Fibroblast of the aortic adventitia (primary cell): ENCODE measurements at places on chromosomes 6 and 20.

- no peak for DNase-seq
These were observed 34.2 kb downstream of the LRFN2 start for GRCh38 chr6:40552941-40553340.

DNA sequence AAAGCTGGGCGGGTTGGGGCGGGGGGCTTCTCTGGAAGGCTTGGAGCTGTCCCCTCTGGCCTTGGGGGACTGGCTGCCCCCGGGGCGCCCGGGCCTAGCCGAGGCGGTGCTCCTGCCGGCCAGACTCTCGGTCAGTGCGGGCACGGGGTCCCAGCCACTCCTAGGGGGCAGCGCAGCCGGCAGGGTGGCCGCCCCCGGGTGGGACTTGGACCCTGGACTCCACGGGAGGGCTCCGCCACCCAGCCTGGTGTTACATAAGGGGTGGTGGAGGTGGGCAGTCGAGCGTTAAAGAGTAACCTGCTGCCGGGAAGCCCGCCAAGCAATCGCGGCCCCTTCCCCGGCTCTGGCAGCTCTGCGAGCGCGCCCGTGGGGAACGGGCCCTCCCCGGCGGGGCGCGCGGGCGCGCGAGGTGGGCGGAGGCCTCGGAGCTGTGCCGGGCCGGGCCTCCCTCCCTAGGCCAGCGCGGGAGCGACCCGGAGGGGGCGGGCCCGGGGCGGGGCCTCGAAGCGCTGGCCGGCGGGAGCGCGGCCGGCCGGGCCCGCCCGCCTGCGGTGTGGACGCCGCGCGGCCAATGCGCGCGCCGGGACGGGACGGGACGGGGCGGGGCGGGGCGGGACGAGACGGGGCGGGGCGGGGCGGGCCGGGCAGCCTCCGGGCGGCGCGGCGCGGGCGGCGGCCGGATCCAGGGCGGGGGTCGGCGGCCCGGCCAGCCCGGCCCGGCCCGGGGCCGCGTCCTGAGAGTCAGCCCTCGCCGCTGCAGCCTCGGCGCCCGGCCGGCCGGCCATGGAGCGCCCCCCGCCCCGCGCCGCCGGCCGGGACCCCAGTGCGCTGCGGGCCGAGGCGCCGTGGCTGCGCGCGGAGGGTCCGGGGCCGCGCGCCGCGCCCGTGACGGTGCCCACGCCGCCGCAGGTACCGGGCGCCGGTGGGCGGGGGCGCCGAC is at the start of gene SLC2A4RG:
SLC2A4RG (plus strand) TSS at position 647 of the 940 bp plus-strand sequence; CDS start at position 784, 137 bp downstream.
- peak; percentile 59 for DNase-seq

DNA sequence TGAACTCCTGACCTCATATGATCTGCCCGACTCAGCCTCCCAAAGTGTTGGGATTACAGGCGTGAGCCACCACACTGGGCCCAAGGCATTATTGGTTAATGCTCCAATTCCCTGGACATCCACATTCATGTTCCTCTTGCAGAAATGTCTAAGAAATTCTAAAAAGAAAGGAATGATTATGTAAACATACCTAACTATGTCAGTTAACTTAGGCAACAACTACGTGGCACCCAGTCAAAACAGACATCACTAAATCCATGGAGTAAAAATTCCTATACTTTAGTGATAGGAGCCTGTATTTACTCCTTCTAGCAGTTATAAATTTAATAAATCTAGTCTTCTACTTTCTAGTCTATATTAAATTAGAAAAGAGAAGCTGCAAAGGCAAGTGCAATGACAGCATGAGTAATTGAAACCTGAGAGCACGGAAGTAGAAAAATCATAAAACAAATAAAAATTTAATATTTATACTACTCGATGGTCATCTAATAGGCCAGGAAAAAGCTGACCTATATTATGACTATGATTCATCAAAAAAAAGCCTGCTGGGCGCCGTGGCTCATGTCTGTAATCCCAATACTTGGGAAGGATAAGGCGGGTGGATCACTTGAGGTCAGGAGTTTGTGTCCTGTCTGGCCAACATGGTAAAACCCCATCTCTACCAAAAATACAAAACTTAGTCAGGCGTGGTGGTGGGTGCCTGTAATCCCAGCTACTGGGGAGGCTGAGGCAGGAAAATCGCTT is 4.2 kb downstream of the AHI1 start:
- DNase-seq, result no peak

GRCh38 chr6:93416571-93417420 is 2.6 kb downstream of the EPHA7 start:
- peak; percentile 12 for DNase-seq

DNA sequence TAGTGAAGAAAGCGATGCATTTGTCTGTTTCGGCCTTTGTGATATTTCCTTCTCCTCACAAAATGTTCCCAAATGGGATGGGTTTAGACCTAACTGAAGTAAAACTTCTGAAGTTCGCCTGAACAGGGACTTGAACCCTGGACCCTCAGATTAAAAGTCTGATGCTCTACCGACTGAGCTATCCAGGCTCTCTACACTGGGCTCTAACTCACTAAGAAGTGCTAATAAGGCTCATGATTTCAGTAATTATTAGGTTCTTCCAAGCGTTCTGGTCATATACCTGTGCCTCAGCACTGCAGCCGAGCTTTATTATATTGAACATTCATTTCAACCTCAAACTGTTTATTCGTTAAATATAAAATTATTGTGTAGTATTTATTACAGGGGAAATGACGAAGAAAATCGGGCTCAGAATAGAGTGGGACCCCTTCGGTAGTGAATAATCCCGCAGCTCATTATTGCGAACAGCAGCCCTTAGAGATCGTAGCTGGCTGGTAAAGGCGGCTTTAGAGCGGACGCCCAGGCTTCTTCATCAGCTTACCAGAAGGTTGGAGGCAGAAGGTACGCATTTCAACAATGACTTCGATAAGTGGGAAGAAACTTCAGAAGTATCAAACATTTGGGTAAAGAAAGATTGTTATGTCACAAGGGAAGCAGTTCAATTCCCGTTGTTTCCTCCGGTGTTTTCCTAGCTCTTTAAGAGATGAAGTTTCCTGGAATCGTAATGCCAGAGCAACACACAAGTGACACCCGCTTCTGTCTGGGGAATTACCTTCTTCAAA is 119.0 kb upstream of the ZNF184 start:
- peak; percentile 35 for DNase-seq

- no peak for DNase-seq
These were observed 5.2 kb upstream of the BTN3A2 start for GRCh38 chr6:26359765-26360164.

- DNase-seq, result no peak
These were observed 49.5 kb downstream of the TRIM38 start for GRCh38 chr6:26012061-26012460.

- DNase-seq, result peak; percentile 62
These were observed 16.1 kb downstream of the FGD2 start for GRCh38 chr6:37021356-37022129.

DNA sequence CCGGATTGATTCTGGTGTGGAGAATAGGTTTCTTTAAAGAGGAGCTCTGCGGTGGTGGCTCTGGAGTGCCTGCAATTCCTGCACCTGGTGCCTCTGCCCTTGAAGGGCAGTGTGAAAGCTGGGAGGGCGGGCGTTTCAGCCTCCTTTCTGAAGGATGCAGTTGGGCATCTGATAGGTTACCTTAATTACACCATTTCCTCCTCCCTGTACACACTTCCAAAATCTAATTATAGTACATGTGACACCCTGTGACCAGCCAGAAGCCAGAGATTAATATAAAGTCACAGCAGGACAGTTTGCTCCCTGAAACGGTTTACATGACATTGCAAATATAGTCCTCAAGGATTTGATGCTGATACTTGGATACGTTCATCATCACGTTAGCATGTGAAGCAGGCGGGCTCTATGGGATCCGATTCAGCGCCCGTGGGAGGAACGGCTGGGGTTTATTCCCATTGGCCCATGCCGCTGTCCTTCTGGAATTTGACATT is 548.2 kb downstream of the QKI start:
- DNase-seq, result no peak

DNA sequence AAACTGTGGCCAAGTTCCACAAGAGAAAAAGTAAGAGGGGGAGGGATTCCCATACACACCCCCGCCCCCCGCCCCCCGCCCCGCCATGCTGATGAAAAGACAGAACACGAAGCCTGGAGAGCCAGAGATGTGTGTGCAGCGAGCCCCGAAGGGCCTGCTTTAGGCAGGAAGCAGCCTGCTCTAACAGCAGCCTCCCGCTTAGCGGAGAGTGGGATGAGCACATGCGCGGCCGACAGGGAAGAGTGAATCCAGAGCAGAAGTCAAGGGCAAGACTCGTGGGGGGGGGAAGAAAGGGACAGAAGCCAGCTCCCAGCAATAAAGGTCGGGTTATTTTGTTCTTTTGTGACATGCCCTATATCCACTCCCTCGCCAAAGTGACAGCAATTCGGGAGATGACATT is 67.2 kb upstream of the PTGIS start:
- no peak for DNase-seq

DNA sequence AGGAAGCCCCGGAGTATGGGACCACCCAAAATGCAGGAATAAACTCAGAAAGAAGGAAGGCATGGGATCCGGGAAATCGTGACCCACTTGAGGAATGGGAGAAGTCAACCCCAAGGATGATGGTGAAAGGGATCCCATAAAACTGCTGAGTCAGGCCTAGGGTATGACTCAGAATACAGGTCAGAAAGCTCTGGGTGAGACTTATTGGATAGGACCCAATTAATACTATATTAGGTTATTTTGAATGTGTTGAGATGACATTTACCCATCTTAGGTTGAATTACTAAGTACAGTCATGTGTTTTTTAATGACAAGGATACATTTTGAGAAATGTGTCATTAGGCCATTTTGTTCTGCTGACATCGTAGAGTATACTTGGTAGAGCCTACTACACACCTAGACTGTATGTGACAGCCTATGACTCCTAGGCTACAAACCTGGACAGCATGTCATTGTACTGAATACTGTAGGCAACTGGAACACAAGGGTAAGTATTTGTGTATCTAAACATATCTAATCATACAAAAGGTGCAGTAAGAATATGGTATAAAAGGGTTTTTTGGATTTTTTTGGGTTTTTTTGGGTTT is 17.1 kb upstream of the HIVEP1 start:
- no peak for DNase-seq

- DNase-seq, result no peak
These were observed 31.7 kb downstream of the CST2 start for GRCh38 chr20:23794841-23795240.

GRCh38 chr20:63895202-63895951 is 451 bp downstream of the DNAJC5 start:
- no peak for DNase-seq

DNA sequence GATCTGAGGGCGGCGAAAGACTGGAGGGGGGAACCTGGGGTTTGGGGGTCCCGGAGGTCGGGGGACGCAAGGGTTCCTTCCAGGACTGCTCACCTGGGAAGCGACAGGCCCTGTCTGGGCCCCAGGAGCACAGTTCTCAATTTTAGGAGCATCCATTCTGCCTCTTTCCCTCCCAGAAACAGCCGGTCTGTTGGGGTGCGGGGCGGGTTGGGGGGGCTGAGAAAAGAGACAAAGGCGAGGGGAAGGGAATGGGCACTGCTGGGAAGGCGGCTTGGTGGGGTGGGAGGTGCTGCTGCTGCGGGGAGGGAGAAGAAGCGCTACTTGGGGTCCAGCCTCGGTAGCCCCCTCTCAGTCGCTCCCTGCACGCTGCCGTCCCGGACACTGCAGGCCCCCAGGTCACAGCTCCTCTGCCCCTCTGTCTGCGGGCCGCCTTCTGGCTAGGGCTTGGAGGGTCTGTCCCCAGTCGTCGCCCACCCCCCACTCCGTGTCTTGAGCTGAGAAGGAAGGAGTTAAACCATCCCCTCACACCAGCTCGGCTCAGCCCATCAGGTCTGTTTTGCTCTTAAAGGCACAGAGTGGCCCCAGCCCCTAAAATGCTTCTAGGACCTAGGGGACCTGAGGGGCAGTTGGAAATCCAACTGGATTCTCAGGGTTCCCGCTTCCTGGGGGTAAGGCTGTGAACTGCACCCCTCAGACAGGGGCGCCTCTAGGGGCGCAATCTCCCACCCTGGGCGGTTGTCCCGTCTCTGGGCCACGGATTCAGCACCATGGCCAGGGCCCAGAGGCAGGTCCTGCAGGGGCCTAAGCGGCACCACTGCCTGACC is 690 bp downstream of the GDAP1L1 start:
- DNase-seq, result peak; percentile 21

DNA sequence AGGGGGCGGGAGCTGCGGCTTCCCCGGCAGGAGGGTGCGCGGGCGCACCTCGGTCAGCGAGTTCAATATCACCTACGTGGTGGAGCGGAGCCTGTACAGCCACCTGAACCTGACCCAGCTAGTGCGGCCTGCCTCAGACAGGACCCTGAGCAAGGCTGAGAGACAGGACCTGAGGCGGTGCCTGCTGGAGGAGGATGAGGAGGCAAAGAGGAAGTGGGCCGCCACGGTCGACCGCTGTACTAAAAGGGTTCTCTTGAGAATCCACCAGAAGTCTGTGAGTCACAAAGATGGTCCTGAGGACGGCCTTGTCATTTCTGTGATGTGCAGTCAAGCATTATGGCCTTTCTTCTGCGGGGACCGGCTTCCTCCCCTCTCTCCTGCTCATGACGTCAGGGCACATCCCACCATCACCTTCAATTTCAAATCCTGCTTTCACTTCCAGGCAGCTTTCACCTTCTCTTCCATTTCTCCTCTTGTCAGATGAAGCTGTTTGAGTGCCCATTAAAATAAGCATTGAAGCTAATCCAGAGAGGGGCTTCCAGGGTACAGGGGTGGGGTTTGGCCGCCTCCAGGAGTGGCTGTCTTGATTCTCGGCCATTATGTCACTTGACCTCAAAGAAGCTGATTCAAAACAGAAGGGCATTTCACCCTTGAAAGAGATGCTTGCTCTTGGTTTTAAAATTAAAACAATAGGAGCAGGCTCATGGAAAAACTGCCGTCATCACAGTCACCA is 177.6 kb downstream of the SASH1 start:
- no peak for DNase-seq

DNA sequence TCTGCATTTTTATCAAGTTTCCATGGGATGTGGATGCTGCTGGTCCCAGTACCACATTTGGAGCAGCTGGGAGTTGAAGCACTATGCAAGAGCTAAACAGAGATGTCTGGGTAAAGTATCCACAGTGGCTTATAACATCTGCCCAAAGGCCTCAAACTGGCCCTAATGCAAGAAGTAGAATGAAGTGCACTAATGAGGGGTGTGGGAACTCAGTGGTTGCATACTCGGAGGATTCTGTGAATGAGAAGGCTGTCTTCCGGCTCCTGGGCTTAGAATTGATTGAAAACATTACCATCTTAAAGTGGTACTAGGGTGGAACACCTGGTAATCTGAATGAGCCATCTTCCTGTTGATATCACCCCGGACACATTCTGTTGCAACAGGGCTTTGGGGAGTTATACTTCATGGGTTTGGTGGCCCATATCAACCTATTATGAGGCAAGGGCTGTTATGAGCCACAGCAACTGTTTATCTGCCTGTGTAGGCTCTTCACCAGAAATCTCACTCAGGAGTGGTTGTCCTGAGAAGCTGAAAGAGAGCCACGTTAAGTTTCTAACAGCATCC is 54.7 kb upstream of the SNRPB2 start:
- DNase-seq, result no peak

DNA sequence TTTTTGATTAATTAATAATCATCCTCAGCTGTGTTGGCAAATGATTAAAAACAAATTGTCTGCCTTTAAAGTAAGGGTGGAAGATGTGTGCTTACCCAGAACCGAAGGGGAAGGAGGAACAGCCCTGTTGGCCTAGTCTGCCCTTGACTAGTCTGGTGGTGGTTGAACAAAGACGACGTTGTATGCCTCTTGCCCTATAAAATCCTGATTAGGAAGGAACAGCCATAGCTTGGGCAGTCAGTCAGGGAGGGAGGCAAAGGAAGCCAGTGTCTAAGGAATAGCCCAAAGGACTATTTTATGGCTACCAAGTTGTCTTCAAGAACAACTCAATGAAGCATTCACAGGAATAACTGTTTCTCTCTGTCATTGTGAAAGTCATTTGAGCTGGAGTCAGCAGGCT is 70.7 kb downstream of the PRDM1 start:
- DNase-seq, result no peak

- DNase-seq, result no peak
These were observed 10.6 kb downstream of the ACSS2 start for GRCh38 chr20:34887023-34887422.
